ENCODE measurements at places on chromosomes 12 and 14.

DNA sequence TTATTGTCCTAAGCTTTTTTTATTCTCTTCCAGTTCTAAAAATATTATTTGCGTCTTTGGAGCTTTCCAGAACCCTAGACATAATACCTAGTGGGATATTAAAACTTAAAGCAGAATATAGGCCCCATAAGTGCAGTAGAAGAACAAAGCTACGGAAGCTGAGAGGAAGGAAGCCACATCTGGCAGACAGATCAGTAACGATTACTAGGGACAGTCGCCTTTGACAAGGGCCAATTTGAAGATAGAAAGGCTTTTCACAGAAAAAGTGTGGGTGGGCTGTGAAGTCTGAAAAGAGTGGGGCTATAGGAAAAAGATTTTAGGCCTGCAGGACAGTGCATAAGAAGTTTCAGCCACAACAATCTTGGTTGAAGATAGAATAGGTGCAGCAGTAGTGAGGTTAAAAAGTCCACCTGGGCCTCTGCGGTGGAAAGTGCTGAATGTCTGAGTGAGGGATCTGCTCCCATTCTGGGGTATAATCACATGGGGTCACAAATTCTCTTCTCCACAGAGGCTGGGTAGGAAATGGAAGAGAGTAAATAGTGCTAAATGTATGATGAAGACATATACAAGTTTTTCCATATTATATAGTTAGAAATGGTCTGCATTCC is 114.5 kb downstream of the CMAS start:
- DNase-seq = no peak

DNA sequence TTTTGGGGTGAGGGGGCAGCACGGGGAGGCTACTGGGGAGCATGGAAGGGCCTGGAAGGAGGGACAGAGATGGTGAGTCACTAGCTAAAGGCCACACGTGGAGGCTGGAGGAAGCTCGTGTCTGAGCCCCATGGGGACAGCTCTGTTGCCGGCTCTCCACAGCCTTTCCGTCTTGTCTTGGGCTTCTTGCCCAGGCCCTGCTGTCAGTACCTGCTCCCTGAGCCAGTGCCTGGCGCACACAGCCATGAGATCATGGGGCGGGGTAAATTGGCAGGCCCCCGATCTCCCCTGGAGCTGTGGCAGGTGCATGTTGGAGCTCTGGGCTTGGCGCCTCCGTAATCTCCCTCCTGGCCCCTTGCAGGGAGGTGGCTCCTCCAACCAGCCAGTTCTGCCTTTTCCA is 16.1 kb upstream of the KRT80 start:
- peak; percentile 76 for DNase-seq

- no peak for DNase-seq
Observed at GRCh38 chr12:49872781-49873181, 29.9 kb upstream of the BCDIN3D start.

GRCh38 chr12:87509237-87509820 is 519.9 kb downstream of the C12orf50 start:
- DNase-seq = peak; percentile 53

- peak; percentile 64 for DNase-seq
Observed at GRCh38 chr12:53696285-53696654, 20.4 kb upstream of the ATP5MC2 start.

DNA sequence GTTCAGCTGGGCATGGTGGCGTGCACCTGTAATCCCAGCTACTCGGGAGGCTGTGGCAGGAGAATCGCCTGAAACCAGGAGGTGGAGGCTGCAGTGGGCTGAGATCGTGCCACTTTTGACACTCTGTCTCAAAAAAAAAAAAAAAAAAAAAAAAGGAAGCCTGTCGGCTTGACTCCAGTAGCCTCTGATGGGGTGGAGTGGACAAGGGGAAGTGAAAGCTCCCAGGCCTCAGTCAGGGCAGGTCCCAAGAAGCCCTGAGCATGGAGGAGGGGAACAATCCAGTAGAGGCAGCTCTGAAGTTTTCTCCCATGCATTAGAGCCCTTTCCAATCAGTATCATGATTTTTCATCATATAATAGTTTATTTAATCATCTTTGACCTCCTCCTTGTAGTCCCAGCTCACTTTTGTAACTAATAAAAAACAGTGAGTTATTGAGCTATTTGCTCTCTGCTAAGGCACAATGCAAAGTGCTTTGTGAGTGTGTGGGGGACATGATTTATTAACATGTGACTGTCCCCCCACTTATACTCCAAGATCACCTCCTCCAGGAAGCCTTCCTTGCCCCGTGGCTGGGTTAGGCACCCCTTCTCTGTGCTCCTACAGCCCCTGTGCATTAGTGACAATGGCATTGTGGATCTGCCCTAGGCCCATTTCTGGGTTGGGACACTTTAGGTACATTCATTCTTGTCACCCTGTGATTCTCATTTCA is 4.7 kb upstream of the SSH1 start:
- DNase-seq = no peak

GRCh38 chr14:44531658-44532057 is 24.6 kb upstream of the FSCB start:
- DNase-seq = no peak

DNA sequence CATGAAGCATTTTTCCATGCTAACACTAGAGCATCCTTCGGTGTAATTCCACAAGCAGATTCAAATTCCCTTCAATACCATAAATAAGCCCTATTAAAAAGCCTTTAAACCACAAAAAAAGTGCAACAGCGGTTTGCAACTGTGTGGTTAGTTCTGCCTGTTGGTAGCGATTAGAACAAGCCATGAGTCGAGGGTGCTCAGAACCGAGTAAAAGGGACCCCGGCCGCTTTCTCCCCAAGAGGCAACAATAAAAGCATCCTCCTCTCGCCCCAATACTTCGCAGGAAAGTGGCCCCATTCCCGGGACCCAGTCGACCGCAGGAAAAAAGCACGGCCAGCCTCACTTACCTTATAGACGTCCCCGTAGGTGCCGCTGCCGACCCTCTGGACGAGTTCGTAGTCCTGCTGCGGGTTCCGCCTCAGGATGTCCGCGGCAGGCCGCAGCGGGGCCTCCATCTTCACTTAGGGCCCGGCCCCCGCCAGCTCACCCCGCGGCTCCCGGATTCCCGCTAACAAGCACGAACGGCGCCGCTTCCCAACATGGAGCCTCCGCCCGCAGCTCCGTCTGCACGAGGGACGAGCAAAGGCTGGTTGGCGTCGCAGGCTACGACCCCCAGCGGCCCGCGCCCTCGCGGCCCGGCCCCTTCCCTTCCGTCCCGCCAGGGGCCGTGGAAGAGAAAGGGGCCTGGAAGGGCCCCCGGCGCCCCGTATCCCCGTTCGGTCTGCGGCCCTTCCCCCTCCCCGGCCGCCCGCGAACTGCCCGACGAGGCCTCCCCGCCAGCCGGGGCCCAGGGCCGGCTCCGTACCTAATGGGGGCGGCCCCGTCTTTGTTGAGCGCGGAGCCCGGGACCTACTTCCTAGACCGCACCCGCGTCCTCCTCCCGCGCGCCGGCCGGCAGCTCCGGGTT is 521 bp downstream of the MAP4K5 start:
- DNase-seq = no peak

DNA sequence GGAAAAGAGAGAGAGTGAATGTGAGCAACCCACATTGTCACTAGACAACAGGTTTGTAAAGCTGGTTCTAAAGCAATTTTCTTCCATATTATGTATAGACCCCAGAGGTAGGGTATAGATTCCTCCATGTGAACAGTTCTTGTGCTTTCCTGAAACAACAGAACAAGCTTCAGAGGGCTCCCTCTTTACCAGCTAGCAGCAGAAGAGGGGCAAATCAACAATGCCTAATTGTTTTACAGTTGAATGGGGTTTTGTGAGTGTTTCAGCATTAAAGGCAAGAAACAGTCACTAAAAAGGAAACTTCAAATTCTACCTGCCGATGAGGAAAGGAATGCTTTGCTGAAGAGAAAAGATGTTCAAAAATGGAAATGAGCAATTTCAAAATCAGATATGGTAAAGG is 341.2 kb upstream of the KITLG start:
- no peak for DNase-seq

- no peak for DNase-seq
Observed at GRCh38 chr12:113456199-113456598, 15.5 kb downstream of the LHX5 start.

- DNase-seq = no peak
Observed at GRCh38 chr14:101711041-101711856, 50.3 kb upstream of the PPP2R5C start.

DNA sequence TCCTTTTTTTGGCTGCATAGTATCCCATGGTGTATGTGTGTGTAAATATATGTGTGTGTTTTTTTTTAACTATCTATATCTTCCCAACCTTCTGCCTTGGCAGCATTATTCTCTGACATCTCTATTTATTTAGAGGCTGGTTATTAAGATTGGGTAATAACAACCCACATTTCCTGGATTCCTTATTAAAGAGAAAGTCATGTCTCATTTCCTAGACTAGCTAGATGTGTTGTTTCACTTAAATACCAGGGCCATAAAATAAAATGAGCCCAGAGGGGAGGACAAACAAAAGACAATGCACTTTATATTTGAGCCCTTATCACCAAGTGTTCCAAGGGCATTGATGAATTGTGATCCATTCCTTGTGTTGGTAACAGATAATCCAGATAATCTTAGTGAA is 169.1 kb downstream of the SLC5A8 start:
- no peak for DNase-seq

DNA sequence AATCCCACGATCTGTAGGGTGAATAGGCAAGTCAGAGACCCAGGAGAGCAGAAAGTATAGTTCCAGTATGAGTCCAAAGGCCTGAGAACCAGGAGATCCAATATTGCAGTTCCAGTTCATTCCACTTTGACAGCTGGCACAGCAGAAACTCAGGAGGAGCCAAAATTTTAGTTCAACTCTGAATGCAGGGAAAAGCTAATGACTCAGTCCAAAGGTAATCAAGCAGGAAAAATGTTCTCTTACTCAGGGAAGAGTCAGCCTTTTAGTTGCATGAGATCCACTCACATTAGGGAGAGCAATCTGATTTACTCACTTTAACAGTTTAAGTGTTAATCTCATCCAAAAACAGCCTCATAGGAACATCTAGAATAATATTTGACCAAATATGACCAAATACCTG is 130.2 kb upstream of the LRFN5 start:
- no peak for DNase-seq

GRCh38 chr14:70993931-70994330 is 86.7 kb downstream of the PCNX1 start:
- DNase-seq = no peak

DNA sequence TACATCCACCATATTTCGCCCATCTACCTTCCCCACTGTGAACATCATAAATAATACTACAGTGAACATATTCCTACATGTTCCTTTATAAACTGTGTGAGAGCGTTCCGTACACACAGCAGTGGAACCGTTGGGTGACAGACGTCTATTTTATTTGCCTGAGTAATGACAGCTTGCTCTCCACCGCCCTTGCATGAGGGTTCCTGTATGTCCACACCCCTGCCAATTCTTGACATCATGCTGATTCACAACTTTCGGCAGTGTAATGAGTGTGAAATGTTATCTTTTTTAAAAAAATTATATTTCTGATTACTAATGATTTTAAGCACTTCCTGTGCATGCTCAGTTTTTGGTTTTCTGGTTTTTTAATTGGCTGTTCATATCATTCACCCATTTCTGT is 4.3 kb upstream of the RAD52 start:
- DNase-seq = peak; percentile 59

- DNase-seq = no peak
Observed at GRCh38 chr14:69660344-69661193, 49.2 kb downstream of the SUSD6 start.

GRCh38 chr14:77046721-77047120 is 18.2 kb upstream of the IRF2BPL start:
- no peak for DNase-seq

DNA sequence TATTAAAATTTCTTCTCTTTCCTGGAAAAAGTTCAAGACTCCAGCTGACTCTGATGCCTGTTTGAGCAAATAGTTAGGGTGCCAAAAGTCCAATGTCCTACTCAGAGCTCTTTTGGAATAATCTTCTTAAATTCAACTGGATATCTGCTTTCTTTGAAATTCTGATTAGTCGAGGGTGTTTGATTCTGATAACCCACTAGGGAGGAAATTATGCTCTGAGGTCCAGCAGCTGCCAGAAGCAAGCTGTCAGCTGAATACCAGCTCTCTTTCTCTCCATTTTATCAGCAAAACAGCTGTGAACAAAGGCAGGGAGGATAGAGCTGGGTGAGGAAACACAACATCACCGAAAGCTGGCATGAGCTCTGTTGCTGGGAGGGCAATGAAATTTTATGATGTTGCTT is 141.5 kb downstream of the CAND1 start:
- no peak for DNase-seq

DNA sequence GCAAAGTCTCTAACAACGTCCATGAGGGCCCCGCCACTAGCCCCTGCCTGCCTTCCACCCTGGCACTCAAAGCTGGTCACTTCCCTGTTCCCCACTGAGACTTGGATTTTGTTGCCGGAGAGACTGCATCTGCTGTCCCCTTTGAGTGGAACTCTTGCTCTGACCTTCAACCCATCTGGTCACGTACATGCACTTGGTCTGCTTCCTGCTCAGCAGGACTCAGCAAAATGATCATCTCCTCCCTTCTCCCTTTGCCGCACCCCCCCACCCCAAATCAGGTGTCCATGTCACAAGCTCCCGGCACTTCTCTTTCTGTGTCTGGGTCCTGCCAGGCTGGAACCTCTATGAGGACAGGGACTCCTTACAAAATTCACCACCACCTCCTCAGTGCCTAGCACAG is 180.9 kb downstream of the CHST11 start:
- DNase-seq = no peak

- DNase-seq = no peak
Observed at GRCh38 chr14:31806249-31806648, 245.0 kb downstream of the NUBPL start.

DNA sequence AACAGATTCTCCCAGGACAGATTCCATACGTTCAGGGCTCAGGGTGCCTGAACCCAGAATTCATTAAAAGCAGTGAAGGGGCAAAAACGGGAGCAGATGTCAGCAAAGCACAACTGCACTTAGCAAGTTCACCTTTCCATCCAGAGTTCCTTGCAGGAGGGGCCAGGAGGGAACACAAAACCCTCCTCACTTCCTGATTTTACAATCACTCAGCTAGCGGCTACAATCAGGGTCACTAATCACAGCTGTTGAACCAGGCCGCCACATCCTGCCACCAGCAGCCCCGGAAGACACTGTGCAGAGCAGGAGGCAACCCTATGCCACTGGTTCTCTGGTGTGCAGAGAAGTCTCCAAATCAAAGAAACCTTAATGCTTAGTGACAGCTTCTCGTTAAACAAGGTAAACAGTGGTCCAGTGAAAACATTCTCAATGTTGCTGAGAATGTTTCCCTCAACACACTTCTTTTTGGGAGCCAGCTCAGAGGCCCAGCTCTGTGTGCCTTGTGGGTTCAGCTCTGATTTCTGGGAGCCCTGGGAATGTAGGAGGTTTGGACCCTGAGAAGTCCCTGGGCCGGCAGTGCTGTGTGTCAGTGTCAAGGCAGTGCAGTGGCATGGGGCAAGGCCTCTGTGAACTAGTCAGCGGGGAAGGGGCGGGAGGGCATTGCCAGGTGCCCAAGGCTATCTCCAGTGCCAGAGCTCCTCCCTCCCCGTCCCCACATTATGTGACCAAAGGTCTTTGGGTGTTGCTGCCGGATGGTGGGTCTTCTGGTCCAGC is 54.5 kb downstream of the VCPKMT start:
- no peak for DNase-seq

DNA sequence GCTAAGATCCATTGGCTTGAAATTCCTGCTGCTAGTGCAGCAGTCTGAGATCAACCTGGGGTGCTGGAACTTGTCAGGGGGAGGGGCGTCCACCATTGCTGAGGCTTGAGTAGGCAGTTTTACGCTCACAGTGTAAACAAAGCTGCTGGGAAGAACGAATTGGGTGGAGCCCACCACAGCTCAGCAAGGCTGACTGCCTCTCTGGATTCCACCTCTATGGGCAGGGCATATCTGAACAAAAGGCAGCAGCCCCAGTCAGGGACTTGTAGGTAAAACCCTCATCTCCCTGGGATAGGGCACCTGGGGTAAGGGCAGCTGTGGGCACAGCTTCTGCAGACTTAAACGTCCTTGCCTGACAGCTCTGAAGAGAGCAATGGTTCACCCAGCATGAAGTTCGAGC is 191.7 kb downstream of the ALG10B start:
- DNase-seq = no peak

Data from stromal cell of bone marrow (primary cell).